Hepatocyte (in vitro differentiated cells): ENCODE measurements at places on chromosomes 4 and X. TPM values are rescaled to one million over a fixed set of nuclear protein-coding genes. Genes with fewer than 3 reads are reported as not detected.

Gene HMX1
- not detected in 2 replicates for total RNA-seq

DNA sequence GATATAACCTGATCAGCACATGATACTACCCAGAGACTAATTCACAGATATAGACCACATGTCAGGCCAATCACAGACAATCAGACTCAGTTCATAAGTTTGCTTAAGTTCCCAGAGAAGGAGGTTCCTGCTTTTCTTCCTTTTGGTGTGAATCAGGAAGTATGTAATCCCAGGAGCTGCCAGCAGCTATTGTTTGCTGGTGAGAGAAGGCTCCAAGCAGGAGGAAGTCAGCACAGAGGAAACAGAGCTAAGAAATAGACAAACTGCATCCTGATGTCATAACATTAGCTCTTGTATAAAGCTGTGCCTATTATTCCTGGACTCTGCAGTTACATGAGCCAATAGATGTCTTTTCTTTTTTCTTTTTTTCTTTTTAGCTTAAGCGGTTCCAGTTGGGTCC is 50.9 kb downstream of the UCHL1 start:
- no peak for DNase-seq

DNA sequence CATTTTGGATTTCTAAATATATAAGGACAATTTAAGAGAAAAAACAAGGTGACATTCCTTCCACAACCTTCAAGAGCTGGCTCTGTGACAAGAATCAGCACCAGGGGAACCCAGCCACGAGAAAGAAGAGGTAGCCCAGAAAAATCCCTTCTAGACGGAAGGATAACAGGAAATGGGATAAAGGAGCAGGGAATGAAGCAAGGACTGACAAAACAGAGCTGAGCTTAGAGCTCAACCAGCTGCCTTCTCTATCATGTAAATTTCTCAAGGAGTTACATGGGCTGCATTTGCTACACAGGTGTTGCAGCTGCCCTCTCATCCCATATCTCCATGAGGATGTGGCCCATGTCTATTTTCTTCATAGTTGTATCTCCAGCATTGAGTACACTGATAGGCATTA is 154.2 kb upstream of the PRDX4 start:
- DNase-seq = no peak

Gene CTAG2
- not detected in 2 replicates for total RNA-seq

Gene NDST3
- 1.3 and 1.7 TPM in 2 replicates for total RNA-seq
